Thymus (tissue), 14 donors: ENCODE measurements at places on chromosomes 12 and 14. TPM values are rescaled to one million over a fixed set of nuclear protein-coding genes. Genes with fewer than 3 reads are reported as not detected.
A peak's percentile ranks its signal among the peaks of the same experiment; 100 is the strongest.

Gene OR4E2
- total RNA-seq: 0.09 TPM

Gene CCDC60
- 0.52 TPM for total RNA-seq

Gene HEBP1
- 3.9 TPM for total RNA-seq

DNA sequence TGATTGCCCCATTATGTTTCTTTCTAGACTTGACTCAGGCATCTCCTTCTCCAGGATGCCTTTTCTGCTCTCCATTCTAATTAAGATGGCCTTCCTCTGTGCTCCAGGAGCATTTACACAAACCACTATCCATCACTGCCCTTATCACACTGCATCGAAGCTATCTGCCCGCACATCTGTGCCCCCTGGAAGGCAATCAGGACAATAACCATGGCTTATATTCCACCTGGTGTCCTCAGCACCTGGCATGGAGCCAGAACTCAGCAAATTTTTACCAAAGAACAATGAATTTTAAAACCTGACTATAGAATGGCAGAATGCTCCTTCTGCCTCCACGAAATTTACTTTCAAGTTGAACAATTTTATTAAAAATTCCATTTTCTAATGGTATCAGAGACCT lies 465.8 kb downstream of the APAF1 start:
- no peak overlapping the region for H3K4me3 ChIP-seq
- H3K4me1 ChIP-seq: no peaks in the 10 kb centered on the region
- DNase-seq: no peak

GRCh38 chr14:59281609-59282377 lies 93.3 kb downstream of the DAAM1 start:
- no peaks in the 10 kb centered on the region for H3K27me3 ChIP-seq
- DNase-seq: no peak
- no peaks in the 10 kb centered on the region for H3K36me3 ChIP-seq

Gene FLVCR2
- total RNA-seq: 1.9 TPM

DNA sequence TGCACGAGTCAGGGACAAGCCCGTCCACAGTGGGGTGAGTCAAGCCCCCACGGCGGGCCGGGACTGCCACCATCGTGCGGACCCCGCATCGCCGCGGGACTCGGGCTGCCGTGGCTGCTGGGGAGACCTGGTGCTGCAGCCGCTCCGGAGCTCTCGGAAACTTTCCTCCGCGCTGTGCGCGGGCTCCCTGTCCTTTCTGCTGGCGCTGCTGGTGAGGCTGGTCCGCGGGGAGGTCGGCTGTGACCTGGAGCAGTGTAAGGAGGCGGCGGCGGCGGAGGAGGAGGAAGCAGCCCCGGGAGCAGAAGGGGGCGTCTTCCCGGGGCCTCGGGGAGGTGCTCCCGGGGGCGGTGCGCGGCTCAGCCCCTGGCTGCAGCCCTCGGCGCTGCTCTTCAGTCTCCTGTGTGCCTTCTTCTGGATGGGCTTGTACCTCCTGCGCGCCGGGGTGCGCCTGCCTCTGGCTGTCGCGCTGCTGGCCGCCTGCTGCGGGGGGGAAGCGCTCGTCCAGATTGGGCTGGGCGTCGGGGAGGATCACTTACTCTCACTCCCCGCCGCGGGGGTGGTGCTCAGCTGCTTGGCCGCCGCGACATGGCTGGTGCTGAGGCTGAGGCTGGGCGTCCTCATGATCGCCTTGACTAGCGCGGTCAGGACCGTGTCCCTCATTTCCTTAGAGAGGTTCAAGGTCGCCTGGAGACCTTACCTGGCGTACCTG lies 1.1 kb downstream of the PDE3A start:
- no peaks in the 10 kb centered on the region for H3K4me1 ChIP-seq
- DNase-seq: no peak
- peak overlapping the region; percentile 34 for H3K27ac ChIP-seq
- H3K27me3 ChIP-seq: peaks cover 32% of the 10 kb centered on the region
- H3K4me3 ChIP-seq: peak overlapping the region; percentile 35
